ENCODE measurements at places on chromosomes 4 and X. TPM values are rescaled to one million over a fixed set of nuclear protein-coding genes. Genes with fewer than 3 reads are reported as not detected.

ADH1B gene
- total RNA-seq, result 270 TPM

RAP1GDS1 gene
- 33.1 TPM for total RNA-seq

FAAH2 gene
- total RNA-seq, result not detected

TBC1D19 gene
- total RNA-seq, result 22.8 TPM

CCSER1 gene
- total RNA-seq, result 4.2 TPM

NOX1 gene
- total RNA-seq, result not detected

MBNL3 gene
- 3.3 TPM for total RNA-seq

KCTD8 gene
- total RNA-seq, result 2.7 TPM

IL2 gene
- not detected for total RNA-seq

TRAM1L1 gene
- total RNA-seq, result 1.1 TPM

All from sigmoid colon (tissue), 7 donors.